ENCODE measurements at places on chromosomes 3 and 15.

DNA sequence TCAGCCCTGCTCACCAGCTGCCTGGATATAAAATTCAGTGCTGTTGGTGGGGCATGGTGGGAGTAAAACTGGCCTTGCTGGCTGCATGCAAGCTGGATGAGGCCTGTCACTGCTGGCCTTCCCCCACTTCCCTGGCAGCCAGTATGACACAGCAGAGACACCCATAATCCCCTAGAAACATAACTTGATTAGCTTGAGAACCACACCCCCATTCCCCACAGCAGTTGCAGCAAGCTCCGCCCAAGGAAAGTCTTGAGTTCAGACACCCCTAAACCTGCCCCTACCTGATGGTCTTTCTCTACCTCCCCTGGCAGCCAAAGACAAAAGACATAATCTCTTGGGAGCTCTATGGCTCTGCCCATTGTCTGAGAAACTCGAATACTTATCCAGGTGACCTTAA is 405.1 kb upstream of the NECTIN3 start:
- no peak for DNase-seq

- no peak for DNase-seq
Observed at GRCh38 chr15:75203017-75203907, 1.6 kb downstream of the C15orf39 start.

DNA sequence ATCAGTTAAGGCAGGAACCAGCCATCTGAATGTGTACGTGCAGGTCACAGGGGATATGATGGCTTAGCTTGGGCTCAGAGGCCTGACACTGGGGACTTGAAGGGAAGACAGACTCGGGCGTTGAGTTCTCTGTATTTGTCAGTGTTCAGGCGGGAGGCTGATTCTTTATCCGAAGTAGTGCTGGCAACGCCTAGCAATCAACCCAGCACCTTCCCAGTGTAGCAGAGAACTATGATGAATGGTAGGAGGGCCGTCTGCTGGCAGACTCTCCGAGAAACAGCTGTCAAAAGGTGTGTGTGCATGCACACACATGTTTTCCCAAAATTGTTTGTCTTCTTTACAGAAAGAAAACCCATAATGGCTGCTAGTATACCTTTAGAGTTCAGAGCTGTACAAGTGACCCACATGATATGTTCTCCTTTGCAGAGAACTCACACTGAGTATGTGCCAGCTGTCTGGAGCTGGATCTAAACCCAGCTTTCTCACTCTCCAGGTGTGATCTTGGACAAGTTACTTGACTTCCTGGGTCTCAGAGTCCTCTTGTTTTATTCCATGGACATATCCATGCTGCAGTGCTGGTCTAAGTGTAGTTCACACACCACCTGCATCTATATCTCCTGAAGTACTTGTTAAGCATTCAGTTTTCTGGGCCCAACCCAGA is 74.5 kb upstream of the LARS2 start:
- DNase-seq = no peak

DNA sequence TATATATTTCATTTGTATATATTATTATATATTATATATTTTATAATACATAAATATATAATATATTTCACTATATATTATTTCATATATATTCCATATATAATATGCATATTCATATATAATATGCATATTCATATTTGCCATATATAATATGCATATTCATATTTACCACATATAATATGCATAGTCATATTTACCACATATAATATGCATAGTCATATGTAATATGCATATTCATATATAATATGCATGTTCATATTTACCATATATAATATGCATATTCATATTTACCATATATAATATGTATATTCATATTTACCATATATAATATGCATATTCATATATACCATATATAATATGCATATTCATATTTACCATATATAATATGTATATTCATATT is 51.2 kb upstream of the GATA2 start:
- no peak for DNase-seq

GRCh38 chr3:100455841-100456550 is 36.4 kb upstream of the TMEM45A start:
- no peak for DNase-seq

- DNase-seq = no peak
Observed at GRCh38 chr3:84906065-84906464, 52.7 kb upstream of the CADM2 start.

GRCh38 chr15:62067448-62068044 is 769 bp downstream of the C2CD4A start:
- DNase-seq = no peak

DNA sequence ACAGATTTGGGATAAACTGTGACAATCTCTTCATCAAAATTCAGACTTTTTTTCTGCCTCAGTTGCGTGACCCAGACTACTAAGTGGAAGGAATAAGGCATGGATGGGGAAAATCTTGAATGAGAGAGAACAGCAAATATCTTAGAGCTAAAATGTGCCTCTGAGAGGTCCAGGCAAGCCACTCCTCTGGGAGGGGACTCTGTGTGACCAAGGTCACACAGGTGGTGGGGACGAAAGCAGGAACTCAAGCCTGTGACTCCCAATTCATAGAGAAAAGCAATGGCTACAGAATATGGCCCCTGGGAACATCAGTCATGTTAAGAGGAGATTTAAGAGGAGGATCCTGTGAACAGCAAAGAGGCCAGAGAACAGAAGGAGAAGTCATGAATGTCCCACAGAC is 268.1 kb downstream of the FOXP1 start:
- DNase-seq = no peak

DNA sequence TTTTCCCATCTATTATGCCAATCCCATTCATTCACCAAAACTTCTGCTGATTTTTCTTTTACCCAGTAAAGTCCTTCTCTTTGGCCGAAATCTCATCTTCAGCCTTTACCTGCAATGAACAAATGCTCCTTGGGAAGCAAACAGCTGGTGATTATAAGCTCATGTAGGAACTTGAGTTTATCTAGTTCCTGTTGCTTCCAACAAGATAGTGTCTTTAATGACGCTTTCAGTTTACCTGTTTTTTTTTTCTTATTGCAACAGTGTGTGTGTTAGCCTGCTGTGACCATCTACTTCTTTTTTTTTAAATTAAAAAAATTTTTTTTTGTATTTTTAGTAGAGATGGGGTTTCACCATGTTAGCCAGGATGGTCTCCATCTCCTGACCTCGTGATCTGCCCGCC is 156.0 kb downstream of the CD47 start:
- DNase-seq = no peak

- no peak for DNase-seq
Observed at GRCh38 chr15:48324949-48325348, 6.3 kb upstream of the DUT start.

- peak; percentile 13 for DNase-seq
Observed at GRCh38 chr3:30658328-30659052, 52.1 kb downstream of the TGFBR2 start.

DNA sequence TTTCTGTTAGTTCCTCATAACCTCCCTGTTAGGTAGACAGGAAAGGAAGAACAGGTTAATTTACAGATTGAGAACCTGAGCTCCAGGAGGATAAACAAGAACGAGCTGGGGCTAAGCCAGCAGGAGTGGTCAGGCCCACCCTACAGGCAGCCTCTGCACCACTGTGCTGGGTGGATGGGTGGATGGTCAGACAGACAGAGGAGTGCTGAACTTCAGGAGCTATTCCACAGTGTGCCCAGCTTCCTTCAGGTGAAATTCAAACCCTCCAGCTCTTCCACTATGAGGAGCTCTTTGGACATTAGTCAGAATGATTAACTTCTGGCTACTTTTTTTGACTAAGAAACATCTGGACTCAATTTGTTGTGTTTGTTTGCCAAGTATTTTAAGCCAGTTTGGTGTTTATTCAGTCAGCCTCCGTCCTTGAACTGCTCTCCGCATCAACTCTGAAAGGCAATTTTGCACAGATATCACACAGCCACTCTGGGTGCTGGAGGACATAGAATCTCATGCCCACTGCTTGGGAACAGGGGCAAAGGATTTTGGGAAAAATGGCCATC is 361.9 kb downstream of the CLSTN2 start:
- no peak for DNase-seq

DNA sequence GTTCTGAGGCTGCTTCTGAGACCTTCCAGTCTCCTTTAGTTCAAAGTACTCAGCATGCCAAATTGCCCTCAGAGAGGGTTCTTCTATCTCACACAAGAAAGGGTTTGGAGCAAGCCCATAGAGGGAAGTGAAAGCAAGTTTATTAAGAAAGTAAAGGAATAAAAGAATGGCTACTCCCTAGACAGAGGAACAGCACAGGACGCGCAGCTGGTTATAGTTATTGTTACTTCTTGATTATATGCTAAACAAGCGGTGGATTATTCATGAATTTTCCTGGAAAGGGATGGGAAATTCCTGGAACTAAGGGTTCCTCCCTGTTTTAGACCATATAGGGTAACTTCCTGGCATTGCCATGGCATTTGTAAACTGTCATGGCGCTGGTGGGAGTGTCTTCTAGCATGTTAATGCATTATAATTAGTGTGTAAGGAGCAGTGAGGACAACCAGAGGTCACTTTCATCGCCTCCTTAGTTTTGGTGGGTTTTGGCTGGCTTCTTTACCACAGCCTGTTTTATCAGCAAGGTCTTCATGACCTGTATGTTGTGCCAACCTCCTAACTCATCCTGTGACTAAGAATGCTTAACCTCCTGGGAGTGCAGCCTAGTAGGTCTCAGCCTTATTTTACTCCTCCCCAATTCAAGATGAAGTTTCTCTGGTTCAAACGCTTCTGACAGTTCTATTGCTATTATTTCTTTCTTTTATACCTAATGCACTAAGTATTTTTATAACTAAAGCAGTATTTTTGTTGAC is 26.3 kb downstream of the SCN11A start:
- no peak for DNase-seq

- DNase-seq = no peak
Observed at GRCh38 chr3:152100491-152101132, 168.1 kb upstream of the MBNL1 start.

DNA sequence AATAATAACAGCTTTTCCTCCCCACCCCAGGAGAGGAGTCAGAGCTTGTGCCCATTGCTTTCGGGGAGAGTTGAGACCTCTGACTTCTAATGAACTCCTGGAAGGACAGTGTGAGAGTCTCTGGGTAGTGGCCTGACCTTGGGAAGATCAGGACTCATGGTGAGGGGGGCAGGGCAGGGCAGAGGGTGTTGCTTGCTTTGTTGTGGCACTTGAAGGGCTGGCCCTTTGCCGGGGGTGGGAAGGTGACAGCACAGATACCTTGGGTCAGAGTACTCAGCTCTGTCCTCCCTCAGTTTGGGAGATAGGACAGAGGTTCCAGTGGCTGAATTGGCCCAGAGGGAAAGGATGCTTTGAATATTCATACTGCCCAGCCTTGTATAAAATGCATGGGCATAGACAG is 15.8 kb downstream of the RBP2 start:
- DNase-seq = no peak

DNA sequence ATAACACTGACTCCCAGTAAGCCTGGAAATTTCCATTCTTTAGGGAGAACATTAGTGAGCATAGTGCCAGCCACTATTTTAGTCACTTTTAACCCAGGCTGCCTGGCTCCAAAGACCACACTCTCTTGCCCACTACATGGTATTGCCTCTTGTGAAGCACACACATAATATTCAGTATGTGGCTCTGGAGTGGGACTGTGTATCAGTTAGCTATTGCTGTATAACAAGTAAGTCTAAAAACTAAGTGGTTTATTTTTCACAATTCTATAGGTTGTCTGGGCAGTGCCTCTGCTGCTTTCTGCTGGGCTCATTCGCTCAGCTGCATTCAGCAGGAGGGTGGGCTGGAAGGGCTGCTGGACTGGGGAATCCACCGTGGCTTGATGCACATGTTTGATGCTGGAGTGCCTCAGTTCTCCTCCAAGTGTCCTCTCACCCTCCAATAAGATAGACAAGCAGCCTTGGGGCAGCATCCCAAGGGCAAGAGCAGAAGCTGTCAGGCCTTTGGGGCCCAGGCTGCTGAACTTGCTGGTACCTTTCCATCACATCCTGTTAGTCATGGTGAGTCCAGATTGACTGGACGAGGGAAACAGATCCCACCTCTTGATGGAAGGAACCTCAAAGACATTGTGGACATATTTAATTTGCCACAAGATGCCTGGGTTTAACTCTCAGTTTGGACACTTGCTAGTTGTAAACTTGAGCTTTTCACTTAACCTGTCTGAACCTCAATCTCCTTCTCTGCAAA is 66.6 kb upstream of the TLE3 start:
- no peak for DNase-seq

DNA sequence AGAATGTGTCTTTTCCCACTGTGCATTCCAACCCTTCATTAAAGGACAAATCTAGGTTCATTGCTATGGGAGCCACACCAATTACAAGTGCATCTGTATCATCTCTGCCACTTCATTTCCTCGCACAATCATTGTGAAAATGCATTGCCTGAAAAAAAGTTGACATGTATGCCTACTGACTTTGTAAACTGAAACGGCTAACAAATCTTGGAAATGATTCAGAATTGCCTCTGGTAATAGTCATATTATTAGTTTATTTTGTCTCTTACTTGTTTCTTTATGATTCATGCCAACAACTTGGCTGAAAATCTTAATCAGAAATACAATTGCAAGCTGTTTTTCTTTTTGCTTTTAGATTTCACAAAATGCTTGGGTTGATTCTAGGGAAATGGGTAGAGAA is 497.1 kb downstream of the ZIC1 start:
- DNase-seq = no peak

DNA sequence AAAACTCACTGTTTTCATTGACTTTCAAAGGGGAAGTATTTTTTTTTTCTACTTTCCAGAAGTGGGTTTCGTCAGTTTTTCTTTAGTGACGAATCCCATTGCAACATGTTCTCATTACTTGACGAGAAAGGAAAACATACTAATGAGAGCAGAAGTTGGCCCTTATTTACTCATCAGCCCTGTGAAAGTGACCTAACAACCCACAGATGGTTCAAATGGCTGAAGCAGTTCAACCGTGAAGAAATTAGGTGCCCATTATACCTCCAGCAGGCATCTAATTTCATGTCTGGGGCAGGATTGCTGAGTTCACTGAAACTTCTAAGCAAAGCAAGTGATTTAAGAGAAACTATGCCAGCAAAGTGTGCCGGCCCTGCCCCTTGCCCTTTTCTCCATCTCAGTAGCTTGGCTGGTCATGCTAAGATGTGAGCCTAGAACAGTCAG is 9.0 kb downstream of the AQP9 start:
- no peak for DNase-seq
